IPS DF 6.9 (cell line): ENCODE measurements at places on chromosomes 4 and X.

DNA sequence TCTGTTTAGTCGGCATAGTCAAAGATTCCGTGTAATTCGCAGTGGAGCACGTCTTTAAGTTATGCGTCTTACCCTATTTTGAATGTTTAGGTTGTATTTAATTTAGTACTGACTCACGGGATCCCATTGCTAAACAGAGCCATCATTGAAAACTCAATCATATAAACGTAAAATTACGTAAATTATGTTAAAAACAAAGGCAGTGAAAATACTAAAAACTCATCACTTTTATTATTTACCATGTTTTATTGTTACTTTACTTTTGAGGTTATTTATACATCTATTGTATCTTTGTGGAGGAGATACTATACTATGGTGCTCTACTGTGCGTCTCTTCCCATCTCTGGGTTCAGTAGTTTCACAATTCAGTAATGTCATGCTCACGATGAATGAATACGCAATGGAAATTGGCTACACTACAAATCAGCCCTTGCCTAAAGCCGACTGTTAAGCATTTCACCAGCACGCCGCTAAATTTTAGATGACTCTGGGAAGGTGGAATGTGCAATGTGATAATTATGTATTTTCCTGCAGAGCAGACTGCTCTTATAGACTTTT lies 944 bp downstream of the FUNDC2 start:
- H3K4me3 ChIP-seq, result peak overlapping the region; percentile 99; the same call in 1 of the 2 replicates
- no peak for DNase-seq
- no peaks in the 10 kb centered on the region for H3K27me3 ChIP-seq
- H3K4me1 ChIP-seq, result no peaks in the 10 kb centered on the region
- H3K36me3 ChIP-seq, result no peaks in the 10 kb centered on the region

DNA sequence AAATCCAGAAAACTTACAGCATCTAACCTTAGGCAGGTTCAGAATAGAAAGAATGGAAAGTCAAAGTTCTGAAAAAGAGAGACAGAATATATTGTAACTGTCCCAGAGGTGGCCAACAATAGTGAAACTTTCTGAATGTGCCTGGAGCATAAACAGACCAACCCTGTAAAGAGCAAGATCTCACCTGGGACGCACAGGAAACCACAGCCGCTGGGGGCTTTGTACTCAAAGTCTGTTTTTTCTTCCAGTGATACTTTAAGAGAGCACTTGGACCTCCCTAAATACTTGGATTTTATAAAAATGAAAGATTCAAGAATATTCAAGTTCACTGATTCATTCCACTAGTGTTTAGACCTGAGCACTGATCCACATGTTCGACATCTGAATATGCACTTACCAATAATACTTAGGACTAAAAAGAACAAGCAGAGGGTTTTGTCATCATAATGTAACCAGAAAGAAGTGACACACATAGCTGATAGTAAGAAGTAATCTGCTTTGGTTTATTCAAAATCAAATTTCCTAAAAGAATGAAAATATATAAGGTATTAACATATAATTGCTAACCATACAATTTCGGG lies 35.3 kb downstream of the ARAP2 start:
- DNase-seq, result no peak
- H3K4me3 ChIP-seq, result no peak overlapping the region
- no peaks in the 10 kb centered on the region for H3K4me1 ChIP-seq
- no peaks in the 10 kb centered on the region for H3K36me3 ChIP-seq
- no peak overlapping the region for H3K27ac ChIP-seq
- no peaks in the 10 kb centered on the region for H3K27me3 ChIP-seq

GRCh38 chr4:120536884-120537283 lies 385.6 kb downstream of the PRDM5 start:
- no peaks in the 10 kb centered on the region for H3K4me1 ChIP-seq
- DNase-seq, result no peak
- no peak overlapping the region for H3K27ac ChIP-seq
- H3K36me3 ChIP-seq, result no peaks in the 10 kb centered on the region
- H3K27me3 ChIP-seq, result no peaks in the 10 kb centered on the region

DNA sequence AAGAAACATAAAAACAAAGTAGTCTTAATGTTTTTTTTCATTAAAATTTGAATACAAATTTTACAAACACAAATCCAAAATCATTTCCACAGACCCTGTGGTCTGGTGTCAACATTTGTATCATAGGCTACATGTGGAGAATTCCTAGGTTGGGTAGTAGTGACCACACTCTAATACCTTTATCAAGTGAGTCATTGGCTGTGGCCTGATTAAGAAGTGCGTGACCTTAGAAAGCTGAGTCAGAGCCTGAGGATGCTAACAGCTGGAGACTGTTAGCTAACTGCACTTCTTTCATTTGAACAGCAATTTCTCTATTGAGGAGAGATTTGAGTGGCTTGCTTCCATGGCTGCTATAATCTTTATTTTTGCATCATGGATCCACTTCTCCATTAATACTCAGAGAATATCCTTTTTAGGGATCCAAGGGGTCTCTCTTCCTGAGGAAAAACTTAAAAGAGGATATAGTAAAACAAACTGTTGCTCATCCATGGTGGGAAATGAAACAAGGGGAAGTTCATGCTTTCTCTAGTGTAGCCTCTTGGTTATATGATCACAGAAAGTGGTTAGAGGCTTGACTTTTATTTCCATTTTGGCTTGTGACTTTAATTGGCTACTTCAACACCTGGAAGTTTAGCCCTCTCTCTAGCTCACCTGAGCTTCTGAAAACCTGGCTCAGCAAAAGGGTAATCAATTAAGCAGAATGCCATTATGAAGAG lies 335.8 kb downstream of the PABPC4L start:
- no peaks in the 10 kb centered on the region for H3K4me1 ChIP-seq
- no peak for DNase-seq
- H3K36me3 ChIP-seq, result no peaks in the 10 kb centered on the region
- H3K27me3 ChIP-seq, result no peaks in the 10 kb centered on the region
- no peak overlapping the region for H3K27ac ChIP-seq

GRCh38 chrX:72621163-72621562 lies 48.5 kb upstream of the HDAC8 start:
- no peak for DNase-seq
- H3K36me3 ChIP-seq, result no peaks in the 10 kb centered on the region
- no peaks in the 10 kb centered on the region for H3K27me3 ChIP-seq
- no peaks in the 10 kb centered on the region for H3K4me1 ChIP-seq

DNA sequence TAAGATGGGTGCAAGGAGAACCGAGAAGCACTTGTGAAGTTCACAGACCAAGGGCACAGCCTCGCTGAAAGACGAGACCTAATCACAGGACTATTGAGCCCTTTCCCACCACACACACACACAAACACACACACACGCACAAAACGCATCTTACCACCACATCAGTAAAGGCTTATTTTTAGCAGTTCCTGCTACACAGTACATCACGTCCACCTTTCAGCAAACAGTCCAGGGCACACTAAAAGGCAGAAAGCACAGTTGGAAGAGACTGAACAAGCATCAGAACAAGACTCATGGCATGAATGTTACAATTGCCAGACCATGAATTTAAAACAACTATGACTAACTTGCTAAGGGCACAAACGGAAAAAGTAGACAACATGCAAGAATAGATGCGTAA lies 83.6 kb upstream of the MAPK10 start:
- H3K27me3 ChIP-seq, result no peaks in the 10 kb centered on the region
- no peaks in the 10 kb centered on the region for H3K36me3 ChIP-seq
- peaks cover 1% of the 10 kb centered on the region; the same call in 1 of the 2 replicates for H3K4me1 ChIP-seq
- DNase-seq, result no peak

DNA sequence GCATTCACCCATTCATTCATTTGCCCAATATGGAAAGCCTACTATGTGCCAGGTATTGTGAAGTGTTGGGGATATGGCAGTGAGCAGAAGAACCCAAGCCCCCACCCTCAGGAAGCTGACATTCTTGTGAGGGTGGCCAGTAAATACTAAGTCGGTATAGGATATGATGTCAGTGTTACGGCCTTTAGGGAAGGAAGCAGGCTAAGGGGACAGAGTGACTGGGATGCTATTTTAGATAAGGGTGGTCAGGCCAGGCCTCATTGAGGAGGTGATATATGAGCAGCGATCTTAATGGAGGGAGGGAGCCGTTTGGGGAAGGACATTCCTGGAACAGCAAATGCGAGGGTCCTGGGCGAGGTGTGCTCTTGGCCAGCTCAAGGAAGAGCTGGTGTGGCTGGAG lies 2.0 kb downstream of the ATP6AP1 start:
- no peaks in the 10 kb centered on the region for H3K4me1 ChIP-seq
- DNase-seq, result no peak
- H3K27me3 ChIP-seq, result no peaks in the 10 kb centered on the region
- H3K36me3 ChIP-seq, result peaks cover 12% of the 10 kb centered on the region

- H3K4me1 ChIP-seq, result no peaks in the 10 kb centered on the region
- no peak overlapping the region for H3K27ac ChIP-seq
- DNase-seq, result no peak
- no peaks in the 10 kb centered on the region for H3K36me3 ChIP-seq
- H3K4me3 ChIP-seq, result peak overlapping the region; percentile 65; the same call in 1 of the 2 replicates
- no peaks in the 10 kb centered on the region for H3K27me3 ChIP-seq
These were observed 570 bp downstream of the WDR44 start for GRCh38 chrX:118346258-118347094.

GRCh38 chrX:15146515-15146914 lies 123.4 kb downstream of the ASB9 start:
- no peaks in the 10 kb centered on the region for H3K36me3 ChIP-seq
- no peak overlapping the region for H3K27ac ChIP-seq
- DNase-seq, result no peak
- no peak overlapping the region for H3K4me3 ChIP-seq
- H3K4me1 ChIP-seq, result no peaks in the 10 kb centered on the region

DNA sequence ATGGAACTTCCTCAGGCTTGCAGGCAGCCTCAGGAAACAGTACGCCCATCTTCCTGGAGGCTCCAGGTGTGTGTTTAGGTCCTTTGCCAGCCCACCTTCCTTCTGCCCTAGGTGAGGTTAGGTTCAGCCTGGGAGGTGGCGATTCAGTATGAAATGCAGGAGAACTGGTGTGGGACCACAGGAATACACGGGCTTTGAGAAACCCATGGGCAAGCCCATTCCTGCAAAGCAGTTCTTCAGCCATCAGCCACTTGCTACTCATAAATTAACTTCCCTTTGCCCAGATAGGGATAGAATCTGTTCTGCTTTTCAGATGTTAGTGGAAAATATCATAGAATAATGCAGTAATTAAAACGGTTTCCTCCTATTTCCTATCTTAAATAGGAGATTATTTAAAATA lies 32.2 kb downstream of the TBC1D14 start:
- peaks cover 4% of the 10 kb centered on the region for H3K4me1 ChIP-seq
- H3K27ac ChIP-seq, result no peak overlapping the region
- H3K36me3 ChIP-seq, result no peaks in the 10 kb centered on the region
- DNase-seq, result no peak
- H3K4me3 ChIP-seq, result no peak overlapping the region

DNA sequence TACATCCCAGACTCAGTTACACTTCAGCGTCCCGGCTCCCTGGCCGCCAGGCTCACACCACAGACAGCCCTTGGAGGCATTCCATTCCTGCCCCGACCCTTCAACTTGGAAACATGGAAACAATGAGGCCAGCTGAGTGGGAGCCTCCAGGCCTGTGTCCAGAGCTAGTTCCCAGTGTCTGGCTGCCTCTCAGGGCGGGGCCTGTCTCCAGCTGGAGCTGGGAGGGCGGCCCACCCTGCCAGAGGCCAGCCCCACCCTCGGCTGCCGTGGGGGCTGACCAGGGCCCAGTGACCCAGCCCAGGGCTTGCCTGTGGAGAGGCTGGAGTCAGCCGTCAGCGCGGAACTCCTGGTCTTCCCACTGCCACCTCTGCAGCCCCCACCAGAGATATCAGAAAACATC lies 37.4 kb upstream of the SPON2 start:
- no peaks in the 10 kb centered on the region for H3K27me3 ChIP-seq
- peaks cover 33% of the 10 kb centered on the region for H3K36me3 ChIP-seq
- no peak overlapping the region for H3K4me3 ChIP-seq

DNA sequence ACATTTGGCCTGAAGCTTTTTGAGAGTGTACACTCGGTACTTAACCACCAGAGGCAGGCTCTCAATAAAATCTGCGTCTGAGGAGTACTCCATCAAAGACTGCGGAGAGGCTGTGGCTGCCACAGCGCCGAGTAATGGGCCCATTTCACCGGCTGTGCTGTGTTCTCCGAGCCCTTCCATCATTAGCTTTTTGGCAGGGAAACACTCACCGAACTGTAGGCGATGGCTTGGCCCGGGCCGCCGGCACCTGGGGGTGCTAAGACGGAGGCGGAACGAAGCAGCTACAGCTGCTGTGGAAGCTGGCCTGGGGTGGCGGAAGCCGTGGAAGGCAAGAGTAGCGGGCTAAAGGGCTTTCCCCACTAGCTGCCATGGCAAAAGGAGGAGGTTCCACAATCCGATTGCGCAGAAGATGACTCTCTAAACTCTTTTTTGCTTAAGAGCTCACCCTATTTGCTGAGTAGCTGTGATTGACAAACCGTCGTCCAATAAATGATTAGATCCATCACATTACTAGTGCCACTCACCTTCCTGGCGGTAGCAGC lies 48.5 kb upstream of the PABPC1L2A start:
- peak; percentile 47 for DNase-seq
- peak overlapping the region; percentile 96 for H3K4me3 ChIP-seq
- no peaks in the 10 kb centered on the region for H3K27me3 ChIP-seq
- no peak overlapping the region for H3K27ac ChIP-seq

DNA sequence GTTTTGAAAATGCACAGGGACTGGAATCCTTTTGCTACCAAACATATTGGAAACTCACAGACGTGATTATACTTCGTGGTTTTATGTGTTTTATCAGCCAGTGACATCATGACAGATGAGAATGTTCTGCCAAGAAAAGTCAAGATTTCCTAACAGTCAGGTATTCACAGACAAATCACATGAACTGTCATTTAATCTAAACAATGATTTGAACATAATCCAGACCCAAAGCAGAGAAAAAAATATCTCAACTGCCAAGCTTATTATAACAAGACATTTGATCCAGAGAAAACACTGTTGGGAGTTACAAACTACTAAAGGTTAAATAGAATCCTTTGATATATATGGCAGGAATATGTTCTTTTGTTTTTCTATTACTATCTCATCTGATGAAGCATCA lies 635.9 kb upstream of the FRG1 start:
- no peak for DNase-seq
- no peaks in the 10 kb centered on the region for H3K36me3 ChIP-seq
- H3K27ac ChIP-seq, result no peak overlapping the region
- H3K4me1 ChIP-seq, result no peaks in the 10 kb centered on the region
- H3K4me3 ChIP-seq, result no peak overlapping the region

DNA sequence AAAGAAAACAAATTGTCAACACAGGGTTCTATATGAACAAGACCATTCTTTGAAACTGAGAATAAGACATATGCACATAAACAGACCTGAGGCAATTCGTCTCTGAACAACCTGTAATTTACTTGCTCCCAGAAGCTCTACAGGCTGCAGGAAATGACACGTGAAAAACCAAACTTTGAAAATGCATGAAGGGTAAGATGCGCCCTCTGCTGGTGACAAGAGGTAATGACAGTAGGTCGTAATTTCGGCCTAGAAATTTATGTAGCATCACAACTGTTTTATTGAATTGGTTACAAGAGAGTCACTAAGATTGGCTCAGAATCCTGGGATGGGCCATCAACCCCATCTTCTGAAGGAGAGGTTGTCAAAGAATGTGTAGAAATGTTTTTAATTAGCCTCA lies 276.5 kb downstream of the PPP4R3C start:
- no peaks in the 10 kb centered on the region for H3K27me3 ChIP-seq
- H3K27ac ChIP-seq, result no peak overlapping the region
- no peak overlapping the region for H3K4me3 ChIP-seq
- peak; percentile 7 for DNase-seq
- no peaks in the 10 kb centered on the region for H3K4me1 ChIP-seq

GRCh38 chrX:10747975-10748374 lies 127.6 kb upstream of the MID1 start:
- no peak for DNase-seq
- no peaks in the 10 kb centered on the region for H3K36me3 ChIP-seq
- H3K27me3 ChIP-seq, result no peaks in the 10 kb centered on the region
- H3K27ac ChIP-seq, result no peak overlapping the region
- H3K4me3 ChIP-seq, result no peak overlapping the region

GRCh38 chr4:34644579-34645115 lies 1599.7 kb downstream of the ARAP2 start:
- no peak for DNase-seq
- H3K27ac ChIP-seq, result no peak overlapping the region
- no peaks in the 10 kb centered on the region for H3K36me3 ChIP-seq
- H3K27me3 ChIP-seq, result no peaks in the 10 kb centered on the region
- H3K4me1 ChIP-seq, result no peaks in the 10 kb centered on the region
